ENCODE measurements at places on chromosomes 6 and 20. TPM values are rescaled to one million over a fixed set of nuclear protein-coding genes. Genes with fewer than 3 reads are reported as not detected.

- no peak for DNase-seq
Measured at GRCh38 chr20:11553603-11554002, 364.1 kb upstream of the BTBD3 start.

- no peak for DNase-seq
Measured at GRCh38 chr20:23397961-23398360, 23.3 kb downstream of the NAPB start.

The MCHR2 gene
- not detected for total RNA-seq

DNA sequence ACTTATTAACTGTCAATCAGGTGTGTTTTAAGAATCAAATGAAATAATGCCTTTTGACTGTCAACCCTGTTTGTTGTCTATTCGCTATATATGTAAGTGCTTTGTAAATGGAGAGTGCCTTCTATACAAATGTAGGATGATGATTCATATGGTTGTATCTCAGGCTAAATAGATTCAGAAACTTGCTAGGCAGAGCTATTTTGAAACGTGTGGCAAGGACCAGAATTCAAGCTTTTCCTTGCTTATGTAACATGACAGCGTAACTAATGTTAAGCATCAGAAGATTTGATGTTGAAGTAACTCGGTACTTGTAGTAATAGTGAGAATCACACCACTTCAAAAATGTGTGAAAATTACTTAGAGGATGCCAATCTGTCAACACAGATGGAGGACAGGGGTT lies 3.4 kb downstream of the OGFRL1 start:
- DNase-seq = no peak

The GHRH gene
- total RNA-seq = not detected

GRCh38 chr20:15923030-15923776 lies 650.0 kb downstream of the KIF16B start:
- DNase-seq = no peak

DNA sequence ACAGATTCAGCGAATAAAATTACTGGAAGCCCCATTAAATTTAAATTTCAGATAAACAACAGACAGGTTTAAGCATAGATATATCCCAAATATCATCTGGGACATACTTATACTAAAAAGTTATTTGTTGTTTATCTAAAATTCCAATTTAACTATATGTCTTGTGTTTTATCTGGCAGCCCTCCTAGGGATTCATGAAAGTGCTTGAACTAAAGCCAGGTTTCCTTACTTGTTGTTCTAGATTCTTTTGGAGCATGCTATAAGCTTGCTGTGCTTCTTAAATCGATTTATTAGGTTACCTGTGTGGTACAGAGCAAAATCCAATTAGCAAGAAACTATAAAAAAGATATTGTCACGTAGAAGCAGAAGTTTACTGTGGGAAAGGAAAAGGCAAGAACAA lies 202.5 kb upstream of the GMDS start:
- DNase-seq = no peak

GRCh38 chr6:53059648-53060589 lies 5.3 kb upstream of the FBXO9 start:
- DNase-seq = no peak

The NKX2-4 gene
- not detected for total RNA-seq

The FITM2 gene
- total RNA-seq = 2.2 TPM
